Endodermal cell (in vitro differentiated cells): ENCODE measurements at places on chromosomes 16 and 17.

GRCh38 chr16:17446661-17447060 is 24.1 kb downstream of the XYLT1 start:
- peak; percentile 52 for DNase-seq

DNA sequence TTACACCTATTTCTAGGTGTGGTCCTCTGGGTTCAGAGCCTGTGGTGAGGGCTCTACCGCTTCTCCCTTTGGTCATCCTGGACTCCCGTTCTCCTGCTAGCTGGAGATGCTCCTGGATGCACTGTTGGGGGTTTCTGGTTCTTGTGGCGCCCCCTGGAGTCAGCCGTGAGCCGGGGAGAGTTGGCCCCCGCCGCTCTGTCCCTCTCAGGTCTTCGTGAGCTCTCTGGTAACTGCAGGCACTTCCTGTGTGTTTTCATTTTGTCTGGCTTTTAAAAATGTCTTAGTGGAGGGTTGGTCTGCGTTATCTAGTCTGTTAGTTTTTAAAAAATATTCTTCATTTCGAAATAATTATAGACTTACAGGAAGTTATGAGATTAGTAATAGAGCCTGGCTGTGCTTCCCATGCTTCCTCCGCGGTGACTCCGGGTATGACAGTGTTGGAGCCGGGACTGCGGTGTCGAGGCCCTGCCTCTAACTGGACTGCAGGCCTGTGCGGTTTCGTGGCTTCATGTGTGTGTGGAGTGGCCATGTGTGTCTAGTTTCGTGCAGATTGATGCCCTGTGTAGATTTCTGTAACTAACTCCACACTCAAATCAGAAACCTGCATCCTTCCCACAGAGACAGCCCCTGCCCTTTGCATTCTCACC is 78.0 kb upstream of the ZNF750 start:
- DNase-seq: peak; percentile 87

- peak; percentile 20 for DNase-seq
Measured at GRCh38 chr17:60524463-60525327, 1.3 kb downstream of the APPBP2 start.

GRCh38 chr16:49528866-49529288 is 155.3 kb downstream of the C16orf78 start:
- no peak for DNase-seq

DNA sequence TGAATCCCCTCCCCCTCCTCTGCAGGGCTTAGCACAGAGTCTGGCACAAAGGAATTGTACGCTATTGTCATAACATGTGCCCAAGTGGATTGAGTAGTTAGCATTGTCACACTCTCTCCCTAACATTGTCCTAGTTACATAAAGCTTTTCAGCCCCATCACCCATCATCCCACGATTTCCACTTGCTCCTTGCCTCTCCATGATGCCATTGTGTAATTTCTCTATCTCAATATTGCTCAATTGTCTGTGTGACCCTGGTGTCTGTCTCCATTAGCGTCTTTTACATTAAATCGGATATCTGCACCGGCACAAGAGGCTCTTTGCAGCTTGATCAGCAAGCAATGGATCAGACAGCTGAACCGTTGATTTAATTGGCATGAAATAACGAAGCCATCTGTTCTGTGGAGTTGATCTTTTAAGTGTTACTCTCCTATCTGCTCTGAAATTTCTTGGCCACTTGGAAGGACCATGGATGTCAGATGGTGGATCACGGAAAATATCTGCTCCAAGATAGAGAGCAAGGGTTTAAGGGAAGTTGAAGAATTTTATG is 77.0 kb upstream of the HS3ST4 start:
- DNase-seq: no peak

- DNase-seq: no peak
Measured at GRCh38 chr16:84446084-84446483, 58.4 kb downstream of the MEAK7 start.

DNA sequence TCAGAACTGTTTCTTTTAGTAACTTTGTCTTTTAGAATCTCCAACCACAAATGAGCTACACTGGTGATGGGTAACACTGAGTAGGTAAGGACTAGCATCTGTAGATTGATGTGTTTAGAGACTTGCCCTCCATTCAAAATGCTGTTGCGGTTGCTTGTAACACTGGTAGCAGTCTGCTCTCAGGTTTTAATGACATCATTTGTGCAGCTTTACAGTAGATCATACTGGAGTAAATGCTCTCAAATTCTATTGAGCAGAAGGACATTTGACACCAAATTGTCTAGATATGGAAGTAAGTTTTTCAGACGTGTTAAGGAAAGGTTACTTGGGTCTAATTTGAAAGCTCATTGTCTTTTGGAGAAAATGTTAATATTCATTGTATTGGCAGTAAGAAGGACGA is 98.8 kb downstream of the NLK start:
- no peak for DNase-seq

- no peak for DNase-seq
Measured at GRCh38 chr16:85716680-85717038, 27.9 kb upstream of the GINS2 start.

GRCh38 chr16:24499193-24499814 is 40.1 kb upstream of the RBBP6 start:
- peak; percentile 92 for DNase-seq

DNA sequence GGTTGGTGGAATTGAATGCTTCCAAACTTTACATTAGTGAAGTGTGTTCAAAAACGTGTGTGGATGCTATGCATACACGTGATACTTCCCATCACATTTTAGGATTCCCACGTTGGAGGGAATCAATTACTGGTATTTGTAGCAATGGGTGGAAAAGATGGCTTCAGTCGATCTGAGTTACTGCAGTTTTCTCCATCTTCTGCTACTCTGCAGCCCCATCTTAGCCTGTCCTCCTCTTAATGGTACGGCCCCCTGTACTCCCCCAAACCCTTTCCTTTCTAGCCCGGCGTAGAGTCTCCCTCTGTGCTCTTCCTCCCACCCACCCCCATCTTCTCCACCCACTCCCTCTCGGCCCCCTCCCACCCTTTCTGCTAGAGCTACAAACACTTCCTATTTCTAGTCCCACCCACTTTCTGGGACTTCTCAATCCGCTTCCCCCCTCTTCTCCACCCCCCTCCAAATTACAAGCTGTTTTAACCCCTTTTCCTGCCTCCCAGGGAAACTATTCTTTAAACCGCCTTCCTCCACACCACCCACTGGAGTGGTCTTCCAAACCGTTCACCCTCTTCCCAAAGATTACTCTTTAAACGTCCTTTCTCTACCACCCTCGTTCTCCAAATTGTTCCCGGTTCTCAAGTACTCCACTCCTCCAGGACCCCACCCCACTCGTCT is 1.1 kb downstream of the CHTF8 start:
- DNase-seq: peak; percentile 68

- DNase-seq: no peak
Measured at GRCh38 chr17:27560668-27561067, 70.3 kb upstream of the LGALS9 start.

DNA sequence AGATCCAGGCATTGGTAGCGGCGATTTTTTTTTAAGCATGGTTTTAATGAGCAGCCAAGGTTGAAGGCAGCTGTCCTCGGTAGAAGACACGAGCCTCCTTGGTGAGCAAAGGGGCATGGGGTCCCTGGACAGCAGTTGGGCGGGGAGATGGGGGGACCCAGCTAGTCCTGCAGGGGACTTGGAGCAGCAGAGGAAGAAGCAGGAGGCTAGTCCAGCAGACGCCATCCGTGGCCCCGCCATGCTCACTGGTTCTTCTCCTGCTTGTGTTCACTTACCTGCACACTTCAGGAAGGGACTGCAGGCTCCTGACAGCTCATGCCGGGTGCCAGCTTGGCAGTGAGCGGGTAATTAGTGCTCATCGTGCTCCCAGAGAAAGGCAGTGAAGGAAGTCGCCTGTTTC is 130.2 kb upstream of the CDH5 start:
- no peak for DNase-seq

GRCh38 chr17:50919321-50920040 is 53.3 kb upstream of the TOB1 start:
- peak; percentile 94 for DNase-seq
